ENCODE measurements at places on chromosomes 3 and 15.

- no peak for DNase-seq
These were observed 281.4 kb downstream of the ADAMTS17 start for GRCh38 chr15:100060276-100060926.

GRCh38 chr3:169508426-169508825 is 155.1 kb downstream of the MECOM start:
- no peak for DNase-seq

GRCh38 chr3:140378571-140379340 is 299.1 kb upstream of the TRIM42 start:
- DNase-seq: no peak

- DNase-seq: no peak
These were observed 4.2 kb downstream of the RPL15 start for GRCh38 chr3:23921052-23921511.

- DNase-seq: no peak
These were observed 538.1 kb upstream of the ATP11B start for GRCh38 chr3:182255158-182255557.

- DNase-seq: no peak
These were observed 24.6 kb downstream of the GORASP1 start for GRCh38 chr3:39082666-39083313.

DNA sequence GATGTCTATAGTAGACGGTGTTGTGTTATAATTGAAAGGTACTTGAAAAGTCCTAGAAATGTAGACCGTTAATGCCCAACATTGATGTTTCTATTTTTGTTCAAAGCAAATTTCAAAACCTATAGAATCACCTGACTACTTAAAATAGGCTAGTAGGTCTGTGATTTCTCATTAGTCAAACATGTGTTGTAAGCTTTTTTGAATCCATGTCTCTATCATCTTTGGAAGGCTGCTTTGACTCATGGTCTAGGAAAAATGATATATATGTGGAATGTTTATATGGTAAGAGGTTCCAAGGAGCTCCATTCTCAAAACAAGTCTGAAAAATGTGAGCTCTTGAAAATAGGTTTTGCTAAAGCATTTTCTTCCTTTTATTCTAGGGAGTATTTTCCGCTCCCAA is 375.3 kb downstream of the LPP start:
- DNase-seq: no peak

GRCh38 chr3:188573956-188574355 is 420.0 kb downstream of the LPP start:
- DNase-seq: no peak

DNA sequence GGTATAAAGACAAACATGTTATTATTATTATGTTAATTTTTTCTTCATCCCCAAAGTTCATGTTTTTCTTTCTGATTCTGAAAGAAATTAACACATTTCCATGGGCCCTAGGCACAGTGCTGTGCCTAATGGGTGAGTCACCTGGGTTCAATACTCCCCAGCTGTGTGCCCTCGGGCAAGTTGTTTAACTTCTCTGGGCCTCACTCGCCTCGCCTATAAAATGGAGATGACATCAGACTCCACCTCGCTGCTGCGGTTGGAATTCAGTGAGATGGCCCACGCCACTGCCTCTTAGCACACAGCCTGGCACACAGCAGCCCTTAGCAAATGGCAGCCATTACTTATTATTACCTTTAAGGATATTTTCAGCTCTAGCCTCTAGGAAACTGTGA is 22.6 kb downstream of the DNASE1L3 start:
- DNase-seq: no peak

- DNase-seq: no peak
These were observed 128.3 kb downstream of the ULK4 start for GRCh38 chr3:41833628-41834027.

DNA sequence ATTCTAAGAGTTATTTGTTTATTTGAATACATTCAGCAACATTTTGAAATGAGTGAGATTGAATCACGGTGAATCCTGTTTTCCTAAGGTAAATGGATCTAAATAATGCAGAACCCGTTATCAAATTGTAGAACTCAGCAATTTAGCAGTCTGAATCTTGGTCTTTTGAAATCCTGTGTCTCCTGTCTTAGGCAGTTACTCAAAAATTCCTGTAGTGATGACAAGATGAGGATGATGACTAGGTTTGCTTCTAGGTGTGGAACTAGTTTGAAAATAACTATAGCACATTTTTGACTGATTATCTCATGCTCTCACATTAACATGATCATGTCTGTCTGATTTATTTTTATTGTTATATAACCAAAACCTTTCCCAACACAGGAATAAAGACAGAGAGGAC is 115.0 kb downstream of the RAP2B start:
- no peak for DNase-seq

DNA sequence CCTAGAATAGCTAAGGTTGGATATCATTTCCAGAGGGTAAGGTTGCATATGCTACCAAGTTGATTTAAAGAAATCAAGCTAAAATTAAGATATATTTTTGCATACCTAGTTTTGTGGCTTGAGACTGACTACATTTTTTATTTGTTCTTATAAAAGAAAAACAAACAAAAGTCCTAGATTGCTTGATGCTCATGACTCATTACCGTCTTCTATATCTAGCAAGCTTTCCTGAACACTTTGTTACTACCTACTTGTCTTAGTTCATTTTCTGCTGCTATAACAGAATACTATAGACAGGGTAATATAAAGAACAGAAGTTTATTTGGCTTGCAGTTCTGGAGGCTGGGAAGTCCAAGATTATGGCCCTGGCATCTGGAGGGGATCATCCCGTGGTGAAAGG is 152.1 kb upstream of the THRB start:
- no peak for DNase-seq

DNA sequence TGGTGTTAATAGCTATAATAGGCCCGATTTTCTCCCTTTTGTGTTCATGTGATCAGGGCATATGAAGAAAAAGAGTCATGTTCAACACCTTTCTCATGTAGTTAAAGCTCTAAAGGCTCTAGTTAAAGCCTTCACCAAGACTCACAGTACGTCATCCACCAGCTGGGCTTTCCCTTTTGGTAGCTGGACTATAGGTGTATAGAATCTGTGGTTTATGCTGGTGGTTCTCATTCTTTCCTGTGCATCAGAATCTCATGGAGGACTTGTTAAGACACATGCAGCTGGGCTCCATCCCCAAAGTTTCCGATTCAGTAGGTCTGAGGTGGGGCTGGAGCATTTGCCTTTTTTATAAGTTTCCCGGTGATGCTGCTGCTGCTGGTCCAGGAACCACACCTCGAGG is 31.0 kb downstream of the CFAP91 start:
- no peak for DNase-seq

DNA sequence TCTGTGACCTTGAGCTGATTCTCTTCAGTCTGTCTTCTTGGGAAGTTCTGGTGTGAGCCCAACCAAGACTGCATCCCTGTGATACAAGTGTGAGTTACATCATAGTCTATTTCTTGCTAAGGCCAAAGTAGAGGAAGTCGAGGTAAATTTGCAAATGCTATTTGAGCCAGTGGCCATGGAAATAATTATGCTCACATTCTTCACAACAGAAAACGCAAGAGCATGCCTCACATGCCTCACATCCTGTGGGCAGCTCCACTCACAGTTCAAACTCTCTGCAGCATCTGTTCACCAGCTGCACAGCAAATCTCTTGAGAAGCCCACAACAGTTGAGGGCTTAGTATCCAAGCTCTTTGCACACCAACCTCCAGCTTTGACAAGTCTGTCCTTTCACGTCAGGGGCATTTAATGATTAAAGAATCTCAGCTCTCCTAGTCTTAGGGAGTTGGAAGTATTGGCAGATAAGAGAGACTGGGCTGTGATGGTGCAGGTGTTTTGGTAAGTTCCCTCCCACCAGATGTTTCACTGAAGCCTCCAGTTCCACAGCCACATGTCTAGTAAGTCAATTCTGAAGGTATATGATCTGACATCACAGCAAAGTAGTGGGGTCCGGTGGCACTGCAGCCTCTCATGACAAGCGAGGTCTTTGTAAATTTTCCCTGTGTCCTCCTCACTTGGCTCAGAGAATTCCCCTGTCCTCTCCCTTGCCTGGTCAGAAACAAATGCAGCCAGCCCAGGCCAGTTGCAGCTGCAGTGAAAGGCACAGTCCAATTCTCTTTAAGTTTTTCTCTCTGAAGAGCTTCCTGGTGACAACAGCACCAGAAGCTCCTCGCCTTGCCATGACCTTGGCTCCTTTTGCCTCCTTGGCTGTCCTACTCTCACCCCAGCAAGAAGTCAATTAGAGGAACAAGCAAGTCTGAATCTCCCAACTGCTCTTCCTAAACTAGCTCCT is 166.1 kb downstream of the SSR3 start:
- DNase-seq: no peak

DNA sequence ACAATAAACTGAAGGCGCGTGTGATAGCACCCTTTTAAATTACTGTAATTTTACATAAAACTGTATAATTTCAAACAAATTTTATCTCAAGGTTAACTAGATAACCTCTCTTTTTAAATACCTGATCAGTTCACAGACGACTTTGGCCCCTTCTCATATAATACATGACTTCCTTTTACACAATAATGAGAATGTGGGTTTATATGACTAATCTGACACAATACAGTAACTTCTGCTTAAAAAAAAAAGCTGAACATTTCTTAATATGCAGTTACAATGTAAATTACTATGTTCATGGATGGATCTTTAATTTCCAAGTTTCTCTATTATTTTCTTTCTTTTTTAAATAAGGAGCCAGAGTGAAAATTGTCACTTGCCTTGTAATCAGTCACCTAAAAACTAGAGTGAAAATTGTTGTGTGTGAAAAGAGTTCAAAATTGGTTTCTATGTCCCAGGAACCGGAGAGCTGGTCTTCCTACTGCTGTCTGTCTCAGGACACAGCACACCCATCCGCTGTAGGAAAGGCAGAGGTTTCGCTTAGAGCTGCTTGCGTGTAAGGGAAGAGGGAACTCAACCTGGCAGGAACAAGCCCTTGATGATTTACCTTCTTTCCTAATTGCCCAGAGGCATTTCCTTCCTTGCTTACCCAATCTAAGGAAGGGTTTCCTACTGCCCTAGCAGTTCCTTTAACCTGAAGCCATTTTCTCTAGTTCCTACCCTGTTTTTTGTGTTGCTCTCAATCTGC is 33.3 kb downstream of the PLD1 start:
- no peak for DNase-seq

- DNase-seq: no peak
These were observed 157.3 kb downstream of the IGF1R start for GRCh38 chr15:98805434-98806274.

- DNase-seq: no peak
These were observed 121.4 kb downstream of the GABRG3 start for GRCh38 chr15:27092390-27092789.

- no peak for DNase-seq
These were observed 80.2 kb downstream of the BOC start for GRCh38 chr3:113291572-113291971.

- no peak for DNase-seq
These were observed 17.6 kb upstream of the SIN3A start for GRCh38 chr15:75468913-75469598.

DNA sequence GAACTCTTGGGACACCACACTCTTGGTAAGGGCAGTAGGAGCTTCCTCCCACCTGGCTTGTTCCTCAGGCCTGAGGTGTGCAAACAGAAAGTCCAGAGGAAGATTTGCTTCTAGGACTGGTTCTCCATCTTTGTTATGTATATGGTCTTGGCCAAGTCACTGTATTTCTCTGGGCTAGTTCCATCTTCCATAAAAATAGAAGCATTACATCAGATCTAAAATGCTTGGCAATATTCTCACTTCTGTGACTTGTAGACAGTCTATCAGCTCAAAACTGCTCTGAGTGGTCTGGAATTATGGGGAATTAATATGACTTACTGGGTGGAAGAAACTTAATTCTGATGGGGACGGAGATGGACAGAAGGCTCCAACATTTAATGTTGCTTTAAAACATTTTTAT is 55.2 kb downstream of the TMEM108 start:
- no peak for DNase-seq

DNA sequence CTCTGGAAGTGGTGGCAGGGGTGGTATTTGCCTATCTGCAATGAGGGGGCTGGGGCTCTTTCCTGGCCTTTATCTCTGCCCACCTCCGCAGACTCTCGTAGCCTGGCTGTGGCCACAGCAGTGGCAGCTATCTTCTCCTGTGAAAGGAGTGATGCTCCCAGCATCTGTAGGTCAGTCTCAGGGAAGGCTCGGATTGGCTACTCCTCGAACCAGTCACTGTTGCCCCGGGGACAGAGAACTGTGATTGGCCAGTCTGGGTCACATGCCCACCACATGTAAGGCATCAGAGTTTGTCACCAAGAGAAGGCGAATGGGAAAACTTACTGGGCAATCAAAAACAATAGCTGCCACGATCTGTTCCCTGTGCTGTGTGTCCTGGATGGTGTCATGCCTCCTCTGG is 30.1 kb upstream of the FGD5 start:
- DNase-seq: no peak

DNA sequence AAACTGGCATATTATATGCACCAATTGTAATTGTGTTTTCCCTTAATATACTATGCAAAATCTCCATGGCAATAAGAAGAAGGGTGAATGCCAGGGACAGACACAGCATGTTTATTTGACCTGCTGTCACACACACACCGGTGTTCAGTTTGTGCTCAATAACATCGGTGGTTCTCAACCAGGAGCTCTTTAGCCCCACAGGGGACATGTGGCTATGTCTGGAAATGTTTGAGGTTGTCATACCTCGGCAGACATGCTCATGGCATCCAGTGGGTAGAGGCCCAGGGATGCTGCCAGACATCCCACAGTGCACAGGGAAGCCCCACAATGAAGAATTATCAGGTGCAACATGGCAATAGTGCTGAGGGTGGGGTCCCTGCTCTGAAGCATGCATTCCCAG is 38.2 kb downstream of the GLB1 start:
- DNase-seq: no peak

DNA sequence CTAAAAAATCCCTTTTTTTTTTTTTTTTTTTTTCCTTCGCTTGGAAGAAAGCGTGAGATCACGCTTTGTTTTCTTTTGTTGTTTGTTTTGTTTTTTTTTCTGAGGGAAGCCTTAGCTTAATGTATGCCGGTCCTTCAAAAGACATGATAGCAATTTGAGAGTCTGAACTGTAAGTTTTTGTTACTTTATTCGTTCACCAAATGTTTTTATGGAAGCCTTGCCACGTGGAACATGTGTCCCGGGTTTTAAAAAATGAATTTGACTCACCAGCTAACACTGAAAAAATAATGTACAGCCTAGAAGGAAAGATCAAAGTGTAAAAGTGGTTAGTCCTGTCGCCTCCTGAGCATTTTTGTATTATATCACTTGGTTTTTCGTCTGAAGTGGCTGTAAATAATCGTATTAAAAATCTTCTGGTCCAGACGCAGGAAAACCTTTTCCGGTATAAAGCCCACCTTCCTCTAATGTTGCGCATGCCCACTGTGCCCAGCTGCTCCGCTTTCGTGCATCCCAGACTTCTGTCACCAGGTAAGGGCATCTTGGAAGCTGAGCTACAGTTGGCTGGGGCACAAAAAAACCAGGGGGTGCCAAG is 795 bp upstream of the MYNN start:
- no peak for DNase-seq

DNA sequence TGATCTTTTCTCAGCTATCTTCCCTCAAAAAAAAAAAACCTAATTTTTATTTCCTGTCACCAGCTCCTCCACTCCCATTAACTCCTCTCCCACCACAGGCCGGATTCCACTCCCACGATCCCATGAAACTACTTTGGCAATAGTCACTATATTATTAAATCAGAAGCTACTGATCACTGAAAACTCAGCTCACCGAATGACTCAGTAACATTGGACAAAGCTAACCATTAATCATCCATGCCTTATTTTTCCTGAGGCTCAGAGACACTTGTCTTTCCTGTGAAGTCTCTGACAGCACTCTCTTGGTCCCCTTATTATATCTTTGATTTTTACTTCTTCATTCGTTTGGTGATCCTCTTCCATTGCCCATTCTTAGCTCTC is 260.2 kb downstream of the CGGBP1 start:
- no peak for DNase-seq
